ENCODE measurements at places on chromosomes 13 and 19.

- no peak for DNase-seq
Observed at GRCh38 chr13:20927596-20928257, 25.2 kb upstream of the XPO4 start.

GRCh38 chr13:99640260-99640659 is 139.0 kb downstream of the TM9SF2 start:
- DNase-seq = no peak

GRCh38 chr19:38701455-38702063 is 42.7 kb downstream of the CAPN12 start:
- DNase-seq = no peak

GRCh38 chr19:8697671-8698432 is 743 bp downstream of the ACTL9 start:
- no peak for DNase-seq

DNA sequence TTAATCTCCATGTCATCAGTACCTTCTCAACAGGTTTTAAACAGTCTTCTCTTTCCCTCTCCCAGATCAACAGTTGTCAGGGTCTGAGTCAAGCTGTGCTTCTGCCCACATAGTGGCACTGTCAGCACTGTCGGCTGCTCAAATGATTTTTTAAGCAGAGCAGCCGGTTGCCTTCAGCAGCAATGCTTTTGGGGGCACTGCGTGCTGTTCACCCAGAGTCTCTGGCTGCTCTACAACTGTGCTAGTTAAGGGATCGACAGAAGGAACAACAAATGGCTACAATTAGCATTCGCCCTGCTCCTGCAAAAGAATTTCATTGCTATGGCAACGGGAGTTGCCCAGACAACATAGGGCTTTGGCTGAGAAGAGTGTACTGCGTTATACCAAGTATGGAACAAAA is 412.9 kb downstream of the DIAPH3 start:
- DNase-seq = no peak

DNA sequence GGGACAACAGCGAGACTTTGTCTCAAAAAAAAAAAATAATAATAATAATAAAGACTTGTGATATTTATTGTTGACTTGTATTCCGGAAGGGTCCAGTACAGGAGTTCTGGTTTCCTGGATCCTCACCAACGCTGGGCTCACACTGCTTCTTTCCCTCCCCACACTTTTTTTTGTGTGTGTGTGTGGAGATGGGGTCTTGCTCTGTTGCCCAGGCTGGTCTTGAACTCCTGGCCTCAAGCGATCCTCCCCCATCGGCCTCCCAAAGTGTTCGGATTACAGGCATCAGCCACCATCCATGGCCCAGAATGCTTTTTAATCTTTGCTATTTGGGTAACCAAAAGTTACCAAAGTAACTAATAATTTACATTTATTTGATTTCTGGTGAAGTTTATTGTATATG is 39.1 kb downstream of the SIPA1L3 start:
- DNase-seq = no peak

GRCh38 chr13:34883396-34883795 is 58.7 kb upstream of the NBEA start:
- no peak for DNase-seq

DNA sequence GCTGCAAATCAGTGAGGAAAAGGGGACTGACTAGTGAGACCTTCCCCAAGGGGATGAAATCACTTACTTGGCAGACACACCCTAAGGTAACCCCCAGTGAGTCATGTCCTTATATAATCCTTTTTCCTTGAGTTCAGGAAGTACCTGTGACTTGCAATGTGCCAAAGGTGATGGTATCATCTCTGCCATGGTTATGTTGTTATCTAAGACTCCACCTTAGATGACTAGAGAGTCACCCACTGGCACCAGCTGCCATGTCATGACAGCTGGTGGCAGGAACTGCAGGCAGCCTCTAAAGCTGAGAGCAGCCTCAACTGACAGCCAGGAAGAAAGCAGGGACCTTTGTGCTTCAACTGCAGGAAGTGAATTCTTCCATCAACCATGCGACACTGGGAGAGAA is 12.5 kb downstream of the PBX4 start:
- DNase-seq = no peak

DNA sequence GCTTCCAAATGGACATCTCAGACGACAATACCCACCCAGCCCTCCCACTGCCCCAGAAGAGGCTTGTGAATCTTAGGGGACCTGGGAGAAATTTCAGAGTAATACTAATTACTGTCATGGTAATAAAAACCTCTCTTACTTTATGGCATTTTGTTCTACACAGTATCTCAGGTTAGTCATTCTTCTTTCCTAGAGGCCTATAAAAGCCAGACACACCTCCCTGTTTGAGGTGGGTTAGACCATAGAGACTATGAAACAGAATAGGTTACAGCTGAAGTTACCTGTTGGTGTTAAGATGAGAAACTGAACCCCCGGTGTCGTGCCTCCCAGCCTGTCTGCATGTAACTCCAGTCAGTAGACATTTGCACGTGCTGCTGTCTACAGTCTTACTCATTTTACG is 113.9 kb downstream of the SLC7A1 start:
- DNase-seq = no peak

GRCh38 chr13:113735194-113735593 is 23.8 kb upstream of the TMEM255B start:
- DNase-seq = no peak

All from NCI-H1417 (cell line).